ENCODE measurements at places on chromosomes 12 and 14.
A peak's percentile ranks its signal among the peaks of the same experiment; 100 is the strongest.

DNA sequence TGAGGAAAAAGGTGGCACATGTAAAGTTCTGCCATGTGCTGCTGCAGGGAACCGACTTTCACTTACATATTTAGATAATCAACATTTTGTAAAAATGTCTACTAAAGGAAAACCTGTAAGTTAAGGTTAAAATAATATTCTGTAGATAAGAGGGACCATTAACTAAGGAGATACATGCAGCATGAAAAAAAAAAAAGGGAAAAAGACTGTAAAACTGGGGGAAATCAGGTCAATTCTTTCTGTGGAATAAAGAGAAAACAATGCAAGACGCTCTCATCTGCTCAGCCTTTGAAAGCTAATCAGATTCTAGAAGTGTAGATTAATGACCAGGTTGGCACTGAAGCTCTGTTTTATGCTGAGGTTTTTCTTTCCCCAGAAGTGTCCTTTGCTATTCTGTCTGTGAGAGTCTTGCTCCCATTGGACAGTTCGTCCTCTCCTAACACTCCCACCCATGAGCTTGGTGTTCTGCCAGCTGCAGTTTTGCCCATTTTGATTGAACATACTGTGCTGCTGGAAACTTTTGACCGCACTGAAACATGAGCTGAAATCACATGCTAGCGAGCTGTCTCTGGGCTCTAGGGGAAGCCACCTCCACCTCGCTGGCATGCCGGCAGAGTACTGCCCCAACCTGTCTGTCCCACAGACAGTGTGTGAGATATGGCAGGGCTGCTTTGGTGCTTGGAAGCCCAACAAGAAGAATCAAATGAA is 39.7 kb downstream of the PPTC7 start:
- no peak for DNase-seq

DNA sequence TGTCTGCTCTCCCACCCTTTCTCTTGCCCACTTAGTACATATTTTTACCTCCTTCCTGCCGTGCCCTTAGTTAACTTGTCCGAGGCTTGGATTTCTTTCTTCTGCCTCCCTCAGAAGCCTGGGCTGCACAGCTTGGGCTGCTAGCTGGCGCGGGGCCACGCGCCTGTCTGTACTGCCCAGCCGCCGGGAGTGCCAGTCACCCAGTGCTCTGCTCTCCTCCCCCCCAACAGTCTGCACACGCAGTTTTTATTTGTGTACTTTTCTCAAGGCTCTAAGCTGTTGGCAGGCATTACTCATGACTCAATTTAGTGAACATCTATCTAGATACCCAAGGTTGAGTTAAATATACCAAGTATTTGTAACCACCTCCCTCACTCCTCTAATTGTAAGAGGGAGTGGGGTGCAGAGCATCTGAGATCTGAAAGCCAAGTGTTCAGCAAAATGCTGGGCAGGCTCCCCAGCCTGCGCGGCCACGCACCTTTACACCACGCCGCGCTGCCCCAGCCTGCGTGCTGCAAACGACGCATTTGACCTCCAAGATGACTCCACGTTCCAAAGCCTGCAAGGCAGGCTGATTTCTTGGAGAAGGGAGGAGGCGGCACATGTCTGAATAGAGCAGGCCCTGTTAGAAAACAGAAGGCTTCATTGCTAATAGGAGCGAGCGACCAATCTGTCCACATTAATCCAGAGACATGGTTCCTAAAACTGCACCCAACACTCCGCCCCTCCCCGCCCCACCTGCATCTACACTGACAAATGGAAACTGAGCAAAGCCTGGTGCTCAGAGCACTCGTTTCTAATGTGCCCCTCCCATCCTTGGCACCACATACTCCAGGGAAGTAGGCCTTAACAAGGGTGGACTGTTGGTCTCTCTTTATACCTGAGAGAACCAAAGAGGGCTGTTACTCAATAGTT is 18.2 kb upstream of the CACNA2D4 start:
- peak; percentile 84 for DNase-seq

DNA sequence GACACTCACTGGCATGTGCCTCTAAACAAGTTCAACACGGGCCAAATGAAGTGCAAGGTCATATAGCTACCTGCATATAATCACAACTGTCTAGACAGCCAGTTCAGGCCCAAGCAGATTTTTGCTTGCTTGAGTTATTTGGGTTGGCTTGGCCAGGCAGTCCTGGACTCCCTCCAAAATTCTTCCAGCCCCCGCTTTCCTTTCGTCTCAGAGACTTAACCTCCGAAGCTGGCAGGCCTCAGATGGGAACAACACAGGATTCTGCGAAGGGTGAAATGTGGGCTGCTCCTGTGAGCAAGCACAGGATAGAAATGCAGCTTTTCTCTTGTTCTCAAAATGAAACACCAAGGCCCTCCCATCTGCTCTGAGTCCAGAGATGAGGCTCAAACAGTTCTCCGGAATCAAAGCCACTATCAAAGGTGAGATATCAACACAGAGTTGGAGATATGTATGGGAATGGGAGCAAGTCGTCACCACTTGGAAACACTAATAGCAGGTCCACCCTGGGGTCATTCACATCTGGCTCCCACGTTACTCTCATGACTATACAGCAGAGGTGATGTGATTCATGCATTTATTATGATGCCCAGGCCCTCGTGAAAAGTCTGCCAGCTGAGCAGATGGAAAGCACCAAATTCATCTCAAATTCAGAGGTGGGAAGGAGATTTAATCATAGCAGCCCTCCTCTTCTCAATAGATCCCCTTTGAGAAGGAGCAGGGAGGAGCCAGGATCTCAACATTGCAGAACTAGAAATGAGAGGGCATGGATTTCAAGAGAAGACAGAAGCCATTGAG is 389.8 kb downstream of the NUAK1 start:
- peak; percentile 81 for DNase-seq

DNA sequence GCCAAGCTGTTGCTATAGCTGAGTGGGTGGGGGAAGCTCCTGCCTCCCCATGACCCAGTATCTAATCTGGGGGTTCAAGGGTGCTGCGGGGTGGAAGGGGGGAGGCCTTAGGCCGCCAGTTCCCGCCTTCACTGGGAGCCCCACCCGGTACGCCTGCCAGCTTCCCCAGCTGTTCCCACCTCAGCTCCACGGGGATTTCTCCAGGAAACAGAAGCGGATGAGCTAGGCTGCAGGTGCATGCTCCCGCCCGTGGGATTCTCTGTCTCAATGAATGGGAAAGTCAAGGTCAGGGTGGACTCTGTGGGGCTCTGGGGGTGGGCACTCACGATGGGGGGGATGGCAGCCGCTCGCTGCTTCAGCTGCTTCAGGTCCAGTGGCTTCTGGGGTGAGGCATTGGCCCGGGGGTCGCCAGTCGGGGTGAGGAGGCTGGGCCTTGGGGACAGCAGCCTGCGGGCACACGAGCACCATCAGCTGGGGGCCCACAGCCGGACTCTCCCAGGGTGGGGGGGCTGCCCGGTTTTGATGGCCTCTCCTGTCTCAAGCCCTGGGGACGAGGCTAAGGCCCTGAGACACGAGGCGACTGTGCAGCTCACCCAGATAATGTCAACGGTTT is 68.6 kb downstream of the RFLNA start:
- DNase-seq = no peak

DNA sequence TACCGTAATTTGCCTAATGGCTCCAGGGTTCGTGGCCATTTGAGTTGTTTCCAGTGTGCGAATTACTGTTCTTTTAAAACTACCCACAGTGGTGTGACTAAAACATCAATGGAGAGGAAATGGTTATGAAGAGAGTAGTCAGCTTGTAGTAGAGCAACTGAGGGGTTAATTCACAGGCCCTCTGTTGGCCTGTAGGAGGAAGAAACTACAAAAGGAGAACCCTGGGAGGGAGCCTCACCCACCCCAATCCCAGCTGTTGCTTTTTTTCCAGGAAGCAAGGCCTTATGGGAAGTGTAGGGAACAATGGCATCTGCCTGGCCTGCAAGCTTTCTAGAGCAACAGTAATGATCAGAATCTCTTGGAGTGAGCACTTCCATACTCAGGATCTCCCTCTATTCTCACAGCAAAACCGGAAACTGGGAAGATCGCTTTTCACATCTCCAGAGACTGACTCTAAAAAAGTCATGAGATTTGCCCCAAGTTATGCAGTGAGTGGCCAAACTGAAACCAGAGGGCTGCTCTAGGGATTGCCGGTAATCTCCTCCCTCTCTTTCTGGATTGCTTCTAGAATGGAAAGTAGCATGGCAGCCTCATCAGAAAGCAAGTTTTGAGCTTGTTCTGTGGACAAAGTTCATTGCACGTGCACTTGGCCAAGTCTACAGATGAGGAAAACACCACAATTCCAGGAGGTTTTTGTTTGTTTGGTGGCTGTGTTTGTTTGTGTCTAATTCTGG is 125.3 kb upstream of the PWP1 start:
- DNase-seq = no peak

DNA sequence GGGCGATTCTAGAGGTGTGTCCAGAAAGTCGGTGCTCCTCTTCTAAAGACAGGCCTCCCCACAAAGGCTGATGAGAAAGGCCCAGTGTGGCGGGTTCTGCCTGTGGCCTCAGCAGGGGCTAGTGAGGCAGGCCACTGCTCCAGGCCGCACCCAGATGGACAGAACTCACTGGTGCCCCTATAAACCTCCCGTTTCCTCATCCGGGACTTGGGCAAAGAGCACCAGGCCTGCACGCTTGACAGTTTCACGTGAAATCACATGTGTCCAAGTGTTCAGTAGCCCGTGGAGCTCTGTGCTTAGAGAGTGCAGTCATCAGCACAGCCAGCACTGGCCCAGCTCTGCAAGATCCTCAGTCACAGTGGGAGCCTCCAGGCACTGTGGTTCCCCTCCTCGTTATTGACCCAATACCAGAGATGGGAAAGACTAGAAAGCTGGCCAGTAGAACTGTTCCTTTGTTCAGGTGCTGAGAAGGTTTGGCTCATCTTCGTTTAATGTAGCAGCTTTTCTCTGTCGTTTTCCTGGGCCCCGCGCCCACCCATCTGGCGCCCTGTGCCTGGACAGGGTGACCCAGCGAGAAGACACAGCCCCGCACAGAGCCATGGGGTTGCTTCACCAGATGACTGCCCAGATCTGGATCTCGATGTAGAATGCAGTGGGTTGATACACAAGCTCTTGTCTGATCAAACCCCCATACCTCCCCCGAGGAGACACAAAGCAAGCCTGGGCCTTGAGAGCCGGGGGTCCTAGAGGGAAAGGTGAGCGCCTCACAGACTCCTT is 26.3 kb downstream of the IL31 start:
- no peak for DNase-seq

GRCh38 chr12:12613344-12613743 is 1.7 kb downstream of the CREBL2 start:
- DNase-seq = peak; percentile 16

DNA sequence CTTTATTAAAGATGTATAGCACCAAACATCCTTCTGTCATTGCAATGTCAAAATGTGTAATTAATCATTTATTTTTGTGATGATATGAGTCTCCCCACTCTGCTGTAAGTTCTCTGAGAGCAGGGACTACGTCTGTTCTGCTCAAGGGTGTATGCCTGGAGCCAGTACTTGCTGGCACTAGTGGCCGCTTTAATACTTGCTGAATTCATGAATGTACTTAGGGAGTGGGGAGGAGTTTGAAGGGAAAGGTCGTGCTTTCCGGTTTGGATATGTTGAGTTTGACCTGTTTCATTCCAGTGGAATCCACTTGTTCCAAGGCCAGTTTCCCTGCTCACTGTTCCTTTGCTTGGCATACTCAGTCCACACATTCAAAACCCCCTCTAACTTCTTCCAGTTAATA is 1.9 kb upstream of the DCAF5 start:
- DNase-seq = peak; percentile 50

- no peak for DNase-seq
Measured at GRCh38 chr12:90858252-90858651, 96.7 kb downstream of the CCER1 start.

DNA sequence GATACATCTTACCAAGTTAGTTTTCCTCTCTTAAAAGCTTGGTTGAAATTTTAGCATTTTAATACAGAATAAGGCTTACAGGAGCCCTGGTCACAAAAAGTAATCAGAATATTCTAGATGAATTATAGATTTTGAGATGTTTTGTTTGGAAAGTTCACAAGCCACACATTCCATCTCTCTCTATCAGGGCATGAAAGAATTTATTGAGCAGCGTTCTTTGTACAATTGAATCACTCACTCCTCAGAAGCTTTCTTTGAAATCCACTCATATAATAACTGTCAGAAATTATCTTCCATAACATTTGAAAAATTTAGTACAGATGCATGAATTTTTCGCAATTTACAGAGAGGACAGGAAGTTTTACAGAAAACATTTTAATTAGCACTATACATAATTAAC is 938.6 kb upstream of the MDGA2 start:
- no peak for DNase-seq

DNA sequence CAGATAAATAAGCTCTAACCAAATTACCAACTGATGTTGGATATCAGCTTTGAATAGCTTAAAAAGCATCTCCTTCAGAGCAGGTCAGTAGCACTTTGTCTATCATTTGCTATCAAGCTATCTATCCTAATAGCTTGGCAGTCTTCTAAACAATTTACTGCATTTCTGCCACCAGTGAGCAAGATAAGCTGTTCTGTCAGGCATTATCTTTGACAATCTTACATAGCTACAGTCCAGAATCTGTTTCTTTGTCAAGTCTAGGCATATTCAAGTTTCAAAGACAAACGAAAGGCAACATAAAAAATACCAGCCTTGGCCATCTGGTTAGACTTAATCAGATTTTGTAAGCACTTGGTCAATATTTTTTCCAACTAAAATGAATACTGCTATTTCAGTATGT is 5.6 kb downstream of the ARMH4 start:
- no peak for DNase-seq

DNA sequence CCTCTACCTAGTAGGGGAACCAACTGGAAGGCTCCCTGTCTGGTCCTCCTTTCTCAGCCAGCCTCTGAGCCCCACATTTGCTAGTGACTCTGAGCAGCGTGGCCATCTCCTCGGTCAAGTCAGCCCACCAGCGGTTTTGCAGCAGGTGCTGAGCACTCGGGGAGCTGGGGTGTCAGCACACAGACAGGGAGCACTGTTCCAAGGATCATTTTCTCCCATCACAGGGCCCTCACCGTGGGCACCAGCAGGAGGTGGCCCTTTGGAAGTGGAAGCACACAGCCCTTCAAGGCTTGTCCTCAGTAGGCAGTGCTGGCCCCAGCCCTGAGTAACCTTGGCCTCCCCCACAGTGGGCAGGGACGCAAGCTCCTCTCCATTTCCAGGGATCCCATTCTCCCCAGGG is 24.1 kb upstream of the EML1 start:
- no peak for DNase-seq

DNA sequence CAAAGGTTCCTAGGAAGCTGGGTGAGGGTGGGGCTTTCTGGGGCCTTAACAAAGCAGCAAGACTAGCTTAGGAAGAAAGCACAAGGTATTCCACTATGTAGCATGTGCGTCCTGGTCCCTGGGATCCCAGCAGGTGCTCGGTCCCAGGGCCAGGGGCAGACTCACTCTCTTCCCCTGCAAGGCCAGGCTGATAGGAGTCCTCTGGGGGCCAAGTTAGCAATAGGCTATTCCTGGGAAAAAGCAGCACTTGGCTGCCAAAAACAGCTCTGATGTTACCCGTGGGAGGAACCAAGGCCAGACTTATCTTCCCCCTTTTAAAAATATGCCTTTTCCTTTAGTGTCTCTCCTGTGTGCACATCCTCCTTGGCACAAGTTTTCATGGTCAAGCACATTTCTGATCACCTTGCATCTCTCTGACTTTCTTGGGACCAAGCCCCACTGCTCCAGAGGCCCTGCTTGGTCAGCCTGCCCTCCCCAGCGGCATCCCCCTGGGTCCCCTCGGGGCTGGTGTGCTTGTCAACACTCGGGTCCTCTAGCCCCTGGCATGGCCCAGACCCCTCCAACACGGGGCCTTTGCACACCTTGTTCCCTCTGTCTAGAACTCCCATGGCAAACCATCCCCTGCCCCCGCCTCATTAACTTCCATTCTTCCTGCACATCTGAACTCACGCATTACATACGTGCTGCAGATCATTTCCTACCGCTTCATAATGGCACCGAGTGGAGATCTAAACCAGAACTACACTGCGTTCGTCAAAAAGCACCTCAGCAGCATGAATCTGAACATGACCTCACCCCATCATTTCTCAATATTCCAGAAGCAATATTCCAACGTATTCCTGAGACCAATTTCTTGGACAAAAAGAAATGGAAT is 21.9 kb downstream of the CCDC92 start:
- no peak for DNase-seq
